ENCODE measurements at places on chromosomes 7 and 10.

DNA sequence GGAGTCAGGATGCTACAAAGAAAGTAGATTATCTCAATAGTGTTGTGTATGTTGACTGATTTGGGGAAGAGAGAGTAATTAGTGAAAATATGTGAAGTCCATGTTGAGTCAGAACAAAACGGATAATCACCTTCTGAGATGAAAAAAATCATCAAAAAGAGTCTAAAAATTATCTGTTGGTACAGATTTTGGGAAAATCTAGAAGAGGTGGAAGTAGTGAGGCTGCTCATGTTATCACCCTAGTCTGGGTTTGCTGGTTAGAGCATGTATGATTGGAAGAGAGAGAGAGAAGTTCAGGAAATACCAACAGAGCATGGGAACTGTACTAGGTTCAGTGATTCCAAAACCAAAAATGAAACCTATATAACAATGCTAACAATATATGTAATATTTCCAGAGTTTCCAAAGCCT is 12.3 kb downstream of the RPA3 start:
- DNase-seq: no peak

- DNase-seq: no peak
Observed at GRCh38 chr7:82413237-82413636, 30.3 kb downstream of the CACNA2D1 start.

DNA sequence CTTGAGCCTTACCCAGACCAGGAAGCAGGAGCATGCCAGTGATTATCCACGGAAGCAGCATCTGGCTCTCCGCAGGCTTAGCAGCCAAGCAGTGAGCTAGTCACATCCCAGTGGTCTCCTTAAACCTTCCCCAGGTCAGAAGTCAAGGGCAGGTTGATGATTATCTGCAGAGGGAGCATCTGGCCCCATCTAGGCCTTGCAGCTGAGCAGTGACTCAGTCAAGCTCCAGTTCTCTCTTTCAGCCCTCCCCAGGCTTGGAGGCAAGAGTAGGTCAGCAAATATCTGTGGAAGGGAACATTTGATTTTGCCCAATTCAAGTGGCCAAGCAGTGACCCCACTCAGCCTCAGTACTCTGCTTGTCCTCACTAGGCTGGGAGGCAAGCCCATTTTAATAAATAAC is 61.6 kb downstream of the ANKRD7 start:
- DNase-seq: no peak

DNA sequence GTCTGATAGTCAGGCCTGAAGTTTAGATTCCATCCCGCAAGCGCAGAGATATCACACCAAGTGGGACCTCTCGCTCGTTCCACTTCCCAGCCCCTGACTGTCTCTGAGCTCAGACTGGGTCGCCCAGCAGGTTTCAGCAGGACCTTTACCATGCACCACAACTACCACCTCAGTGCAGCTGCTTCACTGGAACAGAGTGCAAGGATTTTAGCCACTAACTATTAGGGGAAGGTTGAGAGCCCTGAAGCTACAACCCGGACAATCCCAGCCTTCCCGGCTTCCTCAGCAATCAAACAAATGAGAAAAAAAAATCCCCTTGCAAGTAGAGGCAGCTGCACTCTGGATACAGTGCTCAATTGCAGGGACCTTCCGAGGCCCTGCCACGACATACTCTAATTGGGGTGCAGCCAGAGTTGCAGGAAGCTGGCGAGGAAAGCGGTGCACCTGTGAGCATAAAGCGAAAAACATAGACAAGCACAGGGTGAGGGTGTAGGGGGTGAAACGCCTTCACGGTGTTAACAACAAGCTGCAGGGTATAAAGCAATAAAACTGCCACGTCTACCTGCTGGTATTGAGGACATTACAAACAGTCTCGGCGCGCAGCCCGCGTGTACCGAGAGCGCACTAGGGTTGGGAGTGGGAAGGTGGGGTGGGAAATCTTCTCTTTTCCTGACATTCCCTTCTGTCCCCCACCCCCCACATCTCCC is 2.6 kb upstream of the DLX6 start:
- DNase-seq: peak; percentile 79

- no peak for DNase-seq
Observed at GRCh38 chr10:114279901-114280644, 41.0 kb downstream of the VWA2 start.

- DNase-seq: no peak
Observed at GRCh38 chr7:32217341-32218153, 147.3 kb upstream of the PDE1C start.

DNA sequence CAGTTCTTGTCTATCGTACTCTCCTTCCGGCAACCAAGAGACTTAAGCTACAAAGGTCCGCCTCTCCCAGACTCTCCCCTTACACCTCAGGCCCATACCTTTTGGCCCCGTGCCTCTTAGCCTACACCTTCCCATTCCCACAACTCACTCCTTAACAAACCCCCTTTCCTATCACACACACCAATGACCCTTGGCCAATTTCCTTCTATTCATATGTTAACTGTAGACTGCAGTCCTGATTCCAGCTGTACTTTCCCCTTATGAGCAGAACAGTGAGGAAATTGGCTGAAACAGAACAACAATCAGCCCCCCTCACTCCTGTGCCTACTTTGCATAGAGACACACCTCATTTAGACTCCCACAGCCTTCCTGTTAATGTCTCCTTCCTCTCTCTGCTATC is 1.4 kb upstream of the TMEM139 start:
- peak; percentile 63 for DNase-seq

GRCh38 chr10:25933653-25934608 is at the start of gene MYO3A:
Gene MYO3A, plus strand, starts transcription at chr10:25934229. Its CDS starts 17,882 bp downstream, at chr10:25952111.
- DNase-seq: peak; percentile 57

DNA sequence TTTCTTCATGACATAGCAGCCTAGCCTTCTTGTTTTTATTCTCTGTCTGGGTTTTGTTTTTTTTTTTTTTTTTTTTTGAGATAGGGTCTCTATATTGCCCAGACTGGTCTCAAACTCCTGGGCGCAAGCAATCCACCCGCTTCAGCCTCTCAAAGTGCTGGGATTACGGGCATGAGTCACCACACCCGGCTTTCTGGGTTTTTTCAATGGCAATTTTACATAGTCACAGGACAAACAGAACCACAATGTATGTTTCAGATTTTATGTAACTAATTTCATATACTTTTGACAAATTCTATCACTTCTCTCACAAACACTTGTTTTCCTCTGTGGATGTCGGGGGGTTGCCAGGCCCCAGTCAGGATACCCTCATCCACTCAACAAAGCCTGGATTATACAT is 16.5 kb downstream of the DOCK4 start:
- DNase-seq: no peak

DNA sequence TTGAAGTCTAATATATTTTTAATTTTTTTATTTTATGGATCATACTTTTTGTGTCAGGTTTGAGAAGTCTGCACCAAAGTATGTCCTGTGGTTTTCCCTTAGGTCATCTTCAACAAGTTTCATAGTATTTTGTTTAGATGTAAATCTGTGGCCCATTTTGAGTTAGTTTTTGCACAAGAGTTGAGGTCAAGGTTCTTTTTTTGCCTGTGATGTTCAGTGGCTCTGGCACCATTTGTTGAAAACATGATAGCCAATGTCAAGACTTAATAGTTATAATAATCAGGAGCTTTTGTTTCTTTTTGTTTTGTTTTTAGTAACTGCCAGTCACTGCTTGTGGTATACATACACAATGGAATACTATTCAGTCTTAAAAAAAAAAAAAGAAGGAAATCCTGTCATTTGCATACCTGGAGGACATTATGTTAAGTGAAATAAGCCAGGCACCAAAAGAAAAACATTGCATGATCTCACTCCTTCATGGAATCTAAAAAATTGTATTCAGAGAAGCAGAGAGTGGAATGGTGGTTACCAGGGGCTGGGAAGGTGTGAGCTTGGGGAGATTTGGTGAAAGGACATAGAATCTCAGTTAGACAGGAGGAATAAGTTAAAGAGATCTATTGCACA is 61.3 kb downstream of the EGFR start:
- no peak for DNase-seq

GRCh38 chr10:61120805-61121204 is 176.8 kb upstream of the RHOBTB1 start:
- no peak for DNase-seq

DNA sequence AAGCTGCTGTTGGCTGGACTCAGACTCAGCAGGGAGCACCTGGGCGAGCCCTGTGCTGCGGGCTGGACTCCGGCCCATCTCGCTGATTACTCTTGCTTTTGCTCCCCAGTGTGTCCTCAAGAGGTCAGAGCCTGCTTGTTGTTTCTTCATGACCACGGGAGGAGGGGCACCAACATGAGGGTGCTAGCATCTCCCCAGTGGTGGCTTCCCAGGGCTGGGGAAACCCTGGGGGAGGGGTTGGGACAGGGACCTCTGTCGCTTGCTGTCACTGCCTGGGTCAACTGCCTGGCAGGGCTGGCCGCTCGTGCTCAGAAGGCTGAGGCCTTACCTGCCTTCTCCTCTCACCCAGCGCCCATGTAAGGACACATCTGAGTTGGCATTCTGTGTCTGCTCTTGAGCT is 152.3 kb upstream of the SHH start:
- DNase-seq: no peak

GRCh38 chr10:126654579-126654978 is 15.9 kb downstream of the C10orf90 start:
- DNase-seq: no peak

- DNase-seq: no peak
Observed at GRCh38 chr7:104790440-104790839, 223.6 kb upstream of the KMT2E start.

DNA sequence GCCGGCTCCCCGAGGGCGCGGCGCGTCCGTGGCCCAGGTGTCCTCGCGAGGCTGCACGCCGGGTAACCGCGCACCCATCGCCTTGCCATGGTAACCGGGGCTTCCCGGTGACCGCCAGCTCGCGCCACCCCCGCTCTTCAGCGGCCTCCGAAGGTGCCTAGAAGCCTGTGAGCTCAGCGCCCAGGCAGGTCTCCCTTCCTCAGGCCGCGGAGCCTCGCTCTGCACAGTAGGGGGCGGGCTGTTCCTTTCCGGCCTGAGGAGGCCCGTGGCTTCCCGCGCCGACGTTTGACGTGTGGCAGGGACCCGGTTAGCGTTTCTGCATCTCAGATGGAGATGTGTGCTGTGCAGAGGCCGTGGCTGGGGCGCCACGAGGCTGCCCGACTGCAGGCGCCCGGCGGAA is 117.1 kb downstream of the DYNC2I1 start:
- peak; percentile 87 for DNase-seq

DNA sequence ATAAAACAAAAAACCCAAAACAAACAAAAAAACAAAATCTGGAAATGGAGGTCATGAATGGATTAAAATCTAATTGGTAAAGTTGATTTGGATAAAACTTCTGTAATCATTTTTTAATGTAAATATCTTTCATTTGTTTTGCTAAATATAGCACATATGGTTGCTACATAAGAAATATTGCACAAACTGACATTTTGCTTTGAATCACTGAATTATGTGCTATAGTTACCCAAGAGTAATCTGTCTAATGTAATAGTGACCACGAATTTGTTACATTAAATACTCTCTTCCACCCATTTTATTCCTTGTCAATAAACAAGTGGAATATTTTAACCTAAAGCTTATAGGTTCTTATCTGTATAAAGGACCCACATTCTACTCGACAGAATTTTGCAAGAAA is 6.2 kb downstream of the CFAP58 start:
- no peak for DNase-seq

DNA sequence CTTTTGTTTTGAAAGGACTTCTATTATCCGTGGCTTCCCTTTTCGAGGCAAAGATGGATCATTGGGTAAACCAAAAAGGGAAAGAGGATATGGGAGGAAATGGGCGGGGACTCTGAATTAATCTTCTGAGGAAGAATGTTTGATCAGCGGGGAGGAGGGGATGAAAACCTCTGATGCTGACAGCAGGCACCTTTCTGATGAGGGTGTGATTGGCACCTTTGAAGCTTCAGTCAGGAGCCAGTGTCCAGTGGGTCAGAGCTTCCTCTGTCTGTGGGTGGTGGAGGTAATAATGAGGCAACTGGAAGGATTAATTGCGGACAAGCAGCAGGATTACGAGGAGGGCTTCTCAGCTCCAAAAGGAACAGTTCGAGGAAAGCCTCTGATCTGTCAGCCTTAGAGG is 877.6 kb downstream of the LRMDA start:
- no peak for DNase-seq

- DNase-seq: no peak
Observed at GRCh38 chr10:51366044-51366443, 291.8 kb downstream of the PRKG1 start.

DNA sequence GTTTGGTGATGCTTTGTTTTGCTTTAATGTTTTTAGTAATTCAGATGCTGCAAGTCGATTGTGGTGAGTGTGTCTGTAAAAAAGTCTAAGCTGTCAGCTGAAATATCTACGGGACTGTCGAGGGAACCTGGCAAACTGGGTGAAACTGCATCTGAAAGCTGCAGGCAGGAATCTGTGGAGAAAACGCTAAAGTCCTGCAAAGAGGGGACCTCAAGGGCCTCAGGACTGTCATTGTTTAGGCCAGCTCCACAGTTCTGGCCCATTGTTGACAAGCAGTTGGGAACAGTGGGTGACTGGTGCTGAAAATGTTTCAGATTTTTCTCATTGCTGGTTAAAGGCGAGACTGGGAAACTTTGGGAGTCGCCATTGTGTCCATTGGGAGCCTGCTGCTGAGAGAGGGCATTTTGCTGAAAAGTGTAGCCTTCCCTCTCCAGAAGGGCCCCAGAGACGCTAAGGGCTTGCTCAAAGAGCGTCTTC is 1.8 kb downstream of the HOXA2 start:
- peak; percentile 72 for DNase-seq

- no peak for DNase-seq
Observed at GRCh38 chr10:101425535-101425934, 71.6 kb downstream of the BTRC start.

DNA sequence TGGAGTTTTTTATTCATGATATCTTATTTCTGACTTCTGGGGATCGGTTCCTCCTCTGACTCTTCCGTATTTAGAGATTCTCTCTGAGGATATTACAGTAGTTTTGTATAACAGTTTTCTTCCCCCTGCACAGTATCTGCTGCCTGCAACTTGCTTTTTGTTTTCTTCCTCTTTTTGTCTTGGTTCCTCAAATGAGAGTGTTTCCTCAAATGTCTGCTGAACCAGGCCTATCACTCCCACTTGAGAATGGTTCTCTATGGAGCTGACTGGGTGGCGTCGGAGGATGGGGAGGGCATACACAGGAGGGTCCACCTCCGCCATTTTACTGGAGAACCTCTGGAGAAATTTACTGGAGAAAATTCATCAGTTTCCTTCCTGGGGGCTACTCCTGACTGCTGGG is 27.7 kb downstream of the ARHGAP22 start:
- no peak for DNase-seq

DNA sequence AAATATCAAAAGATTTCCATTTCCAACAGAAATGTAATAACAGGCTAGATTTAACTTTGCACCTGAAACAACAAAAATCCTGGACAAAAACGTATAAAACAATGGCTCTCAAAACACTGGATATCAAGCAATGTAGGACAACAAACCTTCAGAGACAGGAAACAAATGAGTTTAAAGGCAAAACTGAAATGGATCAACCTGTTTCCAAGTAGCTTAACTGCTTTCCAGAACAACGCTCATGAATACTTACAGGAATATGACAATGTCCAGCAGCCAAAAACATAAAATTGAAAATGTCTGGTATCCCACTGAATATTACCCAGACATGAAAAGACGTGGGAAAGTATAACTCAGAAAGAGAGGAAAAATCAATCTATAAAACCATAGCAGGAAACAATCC is 62.8 kb downstream of the CUBN start:
- no peak for DNase-seq

All from ELF-1 (cell line).